ENCODE measurements at places on chromosomes 5 and 9.

GRCh38 chr9:74942801-74943200 lies 9.9 kb downstream of the C9orf40 start:
- DNase-seq, result peak; percentile 55

DNA sequence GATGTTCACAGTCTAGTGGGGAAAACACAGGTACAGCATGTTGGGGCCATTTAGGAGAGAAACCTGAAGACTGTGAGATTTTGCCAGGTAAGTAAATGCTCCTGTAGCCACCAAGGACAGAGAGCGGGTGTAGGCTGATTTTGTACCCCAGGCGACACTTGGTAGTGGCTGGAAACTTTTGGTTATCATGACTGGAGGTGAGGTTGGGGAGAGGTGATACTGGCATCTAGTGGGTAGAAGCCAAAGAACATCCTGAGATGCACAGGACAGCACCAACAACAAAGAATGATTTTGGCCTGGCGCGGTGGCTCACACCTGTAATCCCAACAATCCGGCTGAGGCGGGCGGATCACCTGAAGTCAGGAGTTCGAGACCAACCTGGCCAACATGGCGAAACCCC lies 38.8 kb upstream of the PWWP2A start:
- DNase-seq, result no peak

DNA sequence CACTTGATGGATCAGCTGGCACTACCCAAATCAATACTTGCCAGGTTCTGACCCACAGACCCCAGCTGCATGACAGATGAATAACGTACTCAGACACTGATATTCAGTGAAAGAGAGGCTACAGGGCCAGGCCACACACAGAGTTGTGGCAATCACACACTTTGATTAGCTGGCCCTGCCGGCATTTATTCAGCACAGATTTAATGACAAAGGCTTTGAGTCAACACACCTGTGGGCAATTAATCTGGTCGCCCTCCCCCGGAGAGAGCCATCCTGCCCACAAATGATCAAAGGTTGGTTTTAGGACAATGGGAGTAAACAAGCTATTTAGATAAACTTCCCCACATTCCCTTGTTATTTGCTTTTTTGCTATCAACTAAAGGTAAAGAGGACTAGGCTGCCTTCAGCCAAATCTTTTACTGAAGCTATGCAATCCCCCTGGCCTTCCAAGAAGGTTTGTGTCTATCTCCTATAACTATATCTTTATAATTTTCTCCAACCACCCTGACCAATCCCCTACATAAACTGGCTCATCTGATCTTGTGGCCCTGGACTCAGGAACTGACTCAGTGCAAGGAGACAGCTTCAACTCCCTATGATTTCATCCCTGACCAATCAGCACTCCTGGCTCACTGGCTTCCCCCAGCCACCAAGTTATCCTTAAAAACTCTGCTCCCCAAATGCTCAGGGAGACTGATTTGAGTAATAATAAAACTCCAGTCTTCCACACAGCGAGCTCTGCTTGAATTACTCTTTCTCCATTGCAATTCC lies 12.7 kb upstream of the TRIM32 start:
- no peak for DNase-seq

DNA sequence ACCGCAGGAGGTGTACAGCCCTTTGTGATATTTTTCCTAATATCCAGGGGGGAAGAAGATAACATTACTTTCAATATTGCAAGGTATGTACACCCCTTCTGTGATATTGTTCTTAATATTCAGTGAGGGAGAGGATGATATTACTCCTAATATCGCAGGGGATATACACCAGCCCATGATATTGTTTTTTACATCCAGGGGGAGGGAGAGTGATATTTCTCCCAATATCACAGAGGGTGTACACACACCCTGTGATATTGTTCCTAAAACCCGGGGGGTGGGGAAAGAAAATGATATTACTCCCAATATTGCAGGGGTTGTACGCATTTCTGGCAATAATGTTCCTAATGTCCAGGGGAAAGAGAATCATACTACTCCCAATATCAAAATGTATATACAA lies 58.0 kb upstream of the SLC25A48 start:
- no peak for DNase-seq

DNA sequence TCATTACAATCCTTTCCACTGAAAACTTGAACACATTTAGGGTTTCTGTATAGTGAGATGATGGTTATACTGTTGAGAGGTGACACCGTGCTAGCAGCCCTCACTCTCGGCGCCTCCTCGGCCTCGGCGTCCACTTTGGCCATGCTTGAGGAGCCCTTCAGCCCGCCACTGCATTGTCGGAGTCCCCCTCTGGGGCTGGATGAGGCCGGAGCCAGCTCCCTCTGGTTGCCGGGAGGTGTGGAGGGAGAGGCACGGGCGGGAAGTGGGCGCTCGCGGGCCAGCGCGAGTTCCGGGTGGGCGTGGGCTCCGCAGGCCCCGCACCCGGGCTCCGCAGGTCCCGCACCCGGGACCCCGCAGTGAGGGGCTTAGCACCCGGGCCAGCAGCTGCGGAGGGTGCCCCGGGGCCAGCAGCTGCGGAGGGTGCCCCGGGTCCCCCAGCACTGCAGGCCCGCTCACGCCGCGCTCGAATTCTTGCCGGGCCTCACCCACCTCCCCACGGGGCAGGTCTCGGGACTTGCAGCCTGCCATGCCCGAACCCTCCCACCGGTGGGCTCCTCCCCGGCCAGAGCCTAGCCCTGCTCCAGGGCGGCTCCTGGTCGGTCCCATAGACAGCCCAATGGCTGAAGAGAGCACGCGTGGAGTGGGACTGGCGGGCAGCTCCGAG lies 145.9 kb upstream of the ZNF608 start:
- DNase-seq, result no peak

DNA sequence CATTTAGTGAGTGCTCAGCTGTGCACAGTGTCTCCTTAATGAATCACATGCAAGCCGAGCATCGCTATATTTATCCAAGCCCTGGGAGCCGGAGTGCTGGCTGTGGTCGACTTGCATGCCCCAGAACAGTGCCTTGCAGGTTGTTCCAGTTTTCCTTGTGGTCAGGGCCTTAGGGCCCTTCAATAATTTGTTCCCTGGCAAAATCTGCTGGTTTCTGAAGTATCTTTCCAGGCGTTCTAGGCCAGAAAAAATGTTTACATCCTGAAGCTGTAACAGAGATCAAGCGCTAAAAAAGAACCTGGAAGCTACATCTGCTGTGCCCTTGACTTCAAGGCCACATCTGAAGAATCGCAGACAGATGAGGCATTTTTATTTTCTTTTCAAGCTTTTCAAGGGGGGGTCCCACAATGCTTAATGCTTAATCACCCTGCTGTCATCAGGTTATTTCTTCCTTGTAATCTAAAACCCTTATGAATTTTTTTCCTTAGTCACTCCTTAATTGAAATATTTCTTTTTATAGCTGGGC lies 105.8 kb downstream of the DOCK2 start:
- DNase-seq, result no peak

DNA sequence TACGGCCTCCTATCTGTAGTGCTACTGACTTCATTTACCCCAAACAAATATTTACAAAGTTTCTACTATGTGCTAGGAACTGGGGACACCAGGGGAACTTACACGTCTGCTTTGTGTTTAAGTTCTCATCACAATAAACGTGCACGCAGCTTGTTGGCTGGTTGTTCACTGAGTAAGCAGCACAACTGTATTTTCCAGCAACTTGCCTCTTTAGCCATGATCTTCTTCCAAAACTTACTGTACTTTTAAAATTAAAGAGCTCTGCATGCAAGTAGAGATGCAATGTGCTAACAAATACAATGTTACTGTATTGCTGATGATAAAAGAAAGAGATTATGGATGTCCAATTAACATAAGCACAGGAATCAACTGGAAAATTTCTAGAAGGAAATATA lies 62.8 kb downstream of the RAPGEF1 start:
- no peak for DNase-seq

- no peak for DNase-seq
These were observed 2191.0 kb upstream of the ACO1 start for GRCh38 chr9:30193421-30193820.

GRCh38 chr5:107631805-107632362 lies 38.9 kb downstream of the EFNA5 start:
- DNase-seq, result no peak

DNA sequence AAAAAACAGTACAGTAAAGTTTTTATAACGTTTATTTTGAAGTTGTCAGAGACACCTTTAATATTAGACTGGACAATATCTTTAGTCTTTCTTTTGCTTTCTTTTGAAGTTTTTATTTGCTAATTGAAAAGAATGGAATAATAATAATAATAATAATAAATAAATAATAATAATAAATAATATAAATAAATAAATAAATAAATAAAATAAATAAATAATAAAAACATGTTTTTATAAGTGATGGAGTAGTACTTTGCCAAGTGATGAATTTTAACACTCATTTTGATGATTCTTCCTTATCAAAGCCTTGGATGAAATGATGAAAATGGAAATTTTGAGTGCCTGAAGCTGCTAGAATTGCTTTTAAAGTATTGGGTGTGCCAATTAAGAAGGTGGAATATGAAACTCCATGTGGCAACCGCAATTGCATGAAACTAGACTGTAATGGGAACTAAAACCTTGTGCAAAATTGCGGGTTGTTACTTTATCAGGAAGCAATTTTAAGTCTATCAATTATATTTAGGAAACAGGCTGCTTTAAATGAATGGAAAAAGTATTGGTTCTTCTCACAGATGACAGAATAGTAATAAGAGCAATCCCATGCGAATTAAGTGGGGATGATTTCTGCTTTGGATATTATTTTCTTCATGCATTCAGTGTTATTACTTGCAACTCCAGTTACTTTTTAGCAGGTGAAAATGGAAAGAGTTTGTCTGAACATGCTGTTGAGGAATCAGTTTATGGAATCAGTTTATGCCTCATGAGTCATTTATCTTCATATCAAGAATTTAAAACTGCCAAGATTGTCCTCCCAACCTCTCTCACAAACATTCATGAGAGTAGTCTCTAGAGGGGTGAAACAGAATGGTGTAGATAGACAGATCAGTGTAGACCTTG lies 4.6 kb downstream of the ANXA1 start:
- DNase-seq, result peak; percentile 81

GRCh38 chr5:146069780-146070099 lies 35.6 kb downstream of the PLAC8L1 start:
- DNase-seq, result no peak

GRCh38 chr9:33921967-33922895 lies 105.3 kb downstream of the UBE2R2 start:
- DNase-seq, result no peak

DNA sequence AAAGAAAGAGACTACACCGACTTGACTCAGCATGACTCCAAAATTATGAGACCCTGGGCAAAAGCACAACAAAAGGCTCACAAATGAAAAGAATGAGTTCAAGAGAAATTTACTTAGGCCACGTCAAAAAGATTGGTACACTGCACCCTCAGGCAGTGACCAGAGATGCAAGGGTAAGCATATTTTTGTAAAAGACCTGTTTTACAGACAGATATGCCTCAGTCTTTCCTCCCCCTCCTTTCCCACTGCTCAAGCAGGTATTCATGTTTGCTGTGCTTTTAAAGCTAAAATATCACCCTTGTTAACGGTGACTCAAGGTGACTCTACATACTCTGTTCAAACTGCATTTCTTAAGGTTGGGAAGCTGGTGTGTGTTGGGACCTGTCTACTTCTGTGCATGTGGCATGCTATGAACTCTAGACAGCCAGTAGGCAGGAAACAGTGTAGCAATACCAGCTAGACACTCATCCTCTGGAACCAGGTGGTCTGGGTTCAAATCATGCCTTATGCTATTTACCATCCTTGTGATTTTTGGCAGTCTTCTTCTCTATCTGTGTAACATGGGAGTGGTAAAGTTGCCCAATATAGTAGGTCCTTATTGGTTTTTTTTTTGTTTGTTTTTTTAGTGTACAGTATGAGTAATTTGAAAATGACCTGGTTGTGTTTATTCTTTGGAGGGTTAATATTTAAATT lies 98.7 kb downstream of the TLE4 start:
- no peak for DNase-seq

GRCh38 chr5:157109744-157110143 lies 900 bp upstream of the HAVCR2 start:
- DNase-seq, result peak; percentile 90

DNA sequence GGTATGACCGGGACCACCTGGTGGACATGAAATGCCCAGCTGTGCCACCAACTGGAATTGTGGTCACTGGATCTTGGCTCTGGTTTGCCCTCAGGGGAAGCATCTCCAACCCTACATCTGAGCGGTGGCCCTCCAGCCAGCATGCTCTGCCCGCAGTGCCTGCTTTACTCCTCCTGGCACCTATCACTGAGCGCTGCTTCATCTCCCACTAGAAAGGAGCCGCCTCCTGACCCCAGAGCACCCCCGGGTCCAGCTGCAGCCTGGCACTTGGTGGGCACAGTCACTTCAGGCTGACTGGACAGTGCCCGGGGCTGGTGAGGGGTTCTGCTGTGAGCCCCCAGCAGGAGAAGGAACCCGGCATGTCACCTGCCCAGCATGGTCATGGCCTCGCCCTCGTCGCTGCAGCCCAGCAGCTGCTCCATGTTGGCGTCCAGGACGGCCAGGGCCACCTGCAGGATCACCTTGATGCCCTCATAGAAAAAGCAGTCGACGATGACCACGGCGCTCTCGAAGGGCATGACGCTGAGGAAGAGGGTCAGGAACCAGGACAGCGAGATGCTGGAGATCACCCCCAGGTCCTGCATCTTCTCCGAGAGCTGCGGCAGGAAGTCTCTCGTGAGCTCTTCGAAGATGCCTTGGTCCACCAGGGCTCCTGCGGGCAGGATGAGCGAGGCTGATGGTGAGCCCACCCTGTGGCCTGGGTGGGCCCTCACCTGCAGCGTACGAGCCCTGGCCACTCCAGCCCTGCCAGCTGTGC lies 16.1 kb upstream of the MRNIP start:
- DNase-seq, result no peak

DNA sequence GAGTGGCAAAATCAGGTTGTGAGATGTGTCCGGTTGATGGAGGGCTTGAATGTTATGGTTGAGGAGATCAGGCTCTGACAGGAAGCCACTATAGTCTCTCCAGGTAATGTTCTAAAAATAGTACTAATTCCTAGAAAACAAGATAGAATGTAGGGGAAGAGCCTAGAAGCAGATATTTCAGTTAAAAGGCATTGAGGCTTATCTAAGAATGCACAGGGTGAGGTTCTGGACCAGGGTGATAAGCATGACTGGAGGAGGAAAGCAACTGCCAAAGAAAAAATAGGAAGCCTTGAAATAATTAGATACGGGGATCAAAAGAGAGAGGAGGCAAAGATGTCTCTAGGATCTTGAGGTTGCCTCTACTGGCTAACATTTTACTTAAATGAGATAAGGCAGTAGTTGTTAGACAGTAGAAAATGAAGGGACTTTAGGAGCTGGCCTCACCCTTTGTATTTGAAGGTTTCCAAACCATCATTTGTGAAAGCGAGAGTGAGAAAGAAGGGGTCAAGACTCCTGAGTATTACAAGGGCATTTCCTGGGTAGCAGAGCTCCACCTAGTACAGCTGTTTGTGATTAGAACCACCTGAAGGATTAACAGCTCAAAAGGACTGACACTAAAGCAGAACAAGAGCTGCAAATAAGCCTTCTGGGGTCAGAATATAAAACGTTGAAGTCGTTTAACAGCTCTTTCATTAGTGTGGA lies 15.4 kb upstream of the ARL15 start:
- no peak for DNase-seq
